Renal cortex interstitium (tissue), 15 donors: ENCODE measurements at places on chromosomes 7 and 10. TPM values are rescaled to one million over a fixed set of nuclear protein-coding genes. Genes with fewer than 3 reads are reported as not detected.

Gene COL1A2
- polyA plus RNA-seq = 656 TPM

Gene C7orf33
- polyA plus RNA-seq = not detected

Gene CLRN3
- 17.3 TPM for polyA plus RNA-seq

Gene ERVW-1
- 0.73 TPM for polyA plus RNA-seq

Gene ZKSCAN5
- 18.3 TPM for polyA plus RNA-seq

Gene PTEN
- polyA plus RNA-seq = 69.8 TPM

Gene AMPH
- polyA plus RNA-seq = 16.6 TPM

Gene GRM3
- polyA plus RNA-seq = 0.15 TPM

Gene GATA3
- 89.6 TPM for polyA plus RNA-seq

Gene SYNPO2L
- polyA plus RNA-seq = 1.6 TPM

Gene HPS6
- 14.5 TPM for polyA plus RNA-seq

Gene CCDC3
- polyA plus RNA-seq = 13.5 TPM

Gene PHTF2
- polyA plus RNA-seq = 22.4 TPM

Gene BTRC
- 25.8 TPM for polyA plus RNA-seq
